ENCODE measurements at places on chromosomes 7 and 10.

- no peak for DNase-seq
These were observed 94.7 kb downstream of the ZNRF2 start for GRCh38 chr7:30379131-30379530.

GRCh38 chr7:85770332-85770731, 583.5 kb upstream of the SEMA3D start:
- no peak for DNase-seq

GRCh38 chr7:7829667-7830066, 111.3 kb upstream of the RPA3 start:
- no peak for DNase-seq

DNA sequence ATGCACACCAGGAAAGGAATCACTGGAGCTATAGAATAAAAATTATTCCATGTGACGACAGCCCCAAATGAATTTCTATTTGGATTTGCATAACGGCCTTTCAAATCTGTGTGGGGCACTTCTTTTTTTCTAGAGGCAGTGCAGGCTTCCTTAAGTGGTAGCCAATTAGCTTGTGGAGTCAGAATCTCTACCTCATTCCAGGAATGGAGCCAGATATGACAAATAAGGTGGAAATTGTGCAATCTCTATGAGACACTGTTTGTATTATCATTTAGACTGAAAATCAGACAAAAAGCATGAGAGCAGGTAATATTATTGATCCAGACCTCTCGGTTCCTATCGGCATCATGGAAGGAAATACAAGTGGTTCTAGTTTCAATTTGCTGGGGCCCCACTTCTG, 78.7 kb downstream of the BEND7 start:
- DNase-seq = no peak

- DNase-seq = no peak
These were observed 10.3 kb downstream of the ZNF775 start for GRCh38 chr7:150389532-150389816.

- no peak for DNase-seq
These were observed 109.6 kb upstream of the FAM3C start for GRCh38 chr7:121505540-121506182.

DNA sequence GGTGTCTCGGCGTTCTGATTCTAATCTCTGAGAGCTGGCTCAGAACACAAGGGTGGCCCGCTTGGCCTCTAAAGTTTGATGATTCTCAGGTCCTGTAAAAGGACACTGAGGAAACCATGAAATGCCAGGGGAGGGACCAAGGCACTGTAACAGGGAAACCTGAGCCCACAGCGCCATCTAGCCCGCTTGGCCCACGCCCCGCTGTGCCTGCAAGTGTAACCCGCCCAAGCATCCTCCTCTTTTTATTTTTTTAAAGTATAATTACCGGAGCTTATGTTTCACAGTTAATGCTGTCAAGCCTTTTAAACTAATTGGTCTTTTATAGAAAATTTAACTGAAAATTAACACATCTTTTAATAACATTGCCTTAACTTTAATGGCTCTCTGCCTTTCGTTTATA, 734.7 kb downstream of the KCNMA1 start:
- peak; percentile 31 for DNase-seq

GRCh38 chr10:112275512-112276245, 7.5 kb upstream of the TECTB start:
- no peak for DNase-seq

DNA sequence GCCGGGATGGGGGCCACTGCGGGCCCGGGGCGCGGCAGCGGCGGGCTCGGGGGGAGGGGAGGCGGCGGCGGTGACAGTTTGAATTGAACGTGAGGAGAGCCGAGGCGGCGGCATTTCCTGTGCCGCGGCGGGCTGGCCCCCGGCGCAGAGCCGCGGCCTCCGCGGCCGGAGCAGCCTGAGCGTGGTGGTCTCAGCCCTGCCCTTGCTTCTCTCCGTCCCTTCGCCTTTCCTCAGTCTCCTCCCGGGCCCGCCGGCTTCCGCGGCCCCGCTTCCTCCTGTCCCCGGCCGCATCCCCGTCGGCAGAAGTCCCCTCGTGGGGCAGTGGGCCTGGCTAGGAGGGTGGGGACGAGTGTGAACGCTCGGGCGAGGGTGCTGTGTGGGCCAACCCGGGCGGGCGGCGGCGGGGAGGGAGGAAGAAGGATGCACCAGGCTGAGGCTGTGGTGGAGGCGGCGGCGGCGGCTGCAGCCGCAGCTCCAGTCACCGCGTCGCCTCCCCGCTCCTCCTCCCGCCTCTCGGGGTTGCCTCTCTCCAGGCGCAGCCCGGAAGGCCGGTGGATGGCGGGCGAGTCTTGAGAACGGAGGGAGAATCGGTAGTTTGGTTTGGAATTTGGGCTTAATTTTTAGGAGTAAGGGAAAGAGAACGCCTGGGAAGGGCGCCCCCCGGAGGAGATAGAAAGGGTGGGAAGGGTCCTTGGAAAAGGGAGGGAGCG, 690 bp downstream of the SEPTIN7 start:
- peak; percentile 79 for DNase-seq

DNA sequence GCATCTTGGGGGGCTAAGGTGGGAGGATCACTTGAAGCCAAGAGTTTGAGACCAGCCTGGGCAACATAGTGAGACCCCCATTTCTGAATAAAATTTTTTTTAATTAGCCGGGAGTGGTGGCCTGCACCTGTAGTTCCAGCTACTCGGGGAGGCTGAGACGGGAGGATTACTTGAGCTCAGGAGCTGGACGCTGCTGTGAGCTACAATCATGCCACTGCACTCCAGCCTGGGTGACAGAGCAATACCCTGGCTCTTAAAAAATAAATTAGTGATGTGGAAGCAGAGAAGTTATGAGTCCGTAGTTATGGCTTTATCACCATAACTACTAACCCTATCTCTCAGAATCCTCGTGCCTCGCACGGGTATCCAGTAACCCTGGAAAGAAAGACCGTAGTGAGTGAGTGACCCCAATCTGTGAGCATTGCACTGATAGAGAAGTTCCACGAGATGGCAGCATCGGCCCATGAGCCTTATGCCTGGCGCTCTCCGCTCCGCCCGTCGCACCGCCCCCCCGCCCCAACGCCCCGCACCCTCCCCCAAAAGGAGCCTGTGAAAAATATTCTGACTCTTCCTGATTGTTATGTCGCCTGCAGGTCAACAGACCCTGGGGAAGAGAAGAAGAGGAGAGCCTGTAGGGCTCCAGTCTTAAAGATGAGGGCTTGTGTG, 4.9 kb upstream of the SLC29A3 start:
- peak; percentile 30 for DNase-seq

- DNase-seq = no peak
These were observed 1.2 kb upstream of the C10orf143 start for GRCh38 chr10:130111852-130112180.

GRCh38 chr7:37816922-37817590, 31.3 kb upstream of the NME8 start:
- peak; percentile 20 for DNase-seq

- DNase-seq = no peak
These were observed 182 bp downstream of the CCDC136 start for GRCh38 chr7:128791972-128792327.

GRCh38 chr10:93150289-93150688, 76.6 kb downstream of the CYP26A1 start:
- no peak for DNase-seq

- no peak for DNase-seq
These were observed 98.8 kb upstream of the BMPER start for GRCh38 chr7:33806298-33807154.

DNA sequence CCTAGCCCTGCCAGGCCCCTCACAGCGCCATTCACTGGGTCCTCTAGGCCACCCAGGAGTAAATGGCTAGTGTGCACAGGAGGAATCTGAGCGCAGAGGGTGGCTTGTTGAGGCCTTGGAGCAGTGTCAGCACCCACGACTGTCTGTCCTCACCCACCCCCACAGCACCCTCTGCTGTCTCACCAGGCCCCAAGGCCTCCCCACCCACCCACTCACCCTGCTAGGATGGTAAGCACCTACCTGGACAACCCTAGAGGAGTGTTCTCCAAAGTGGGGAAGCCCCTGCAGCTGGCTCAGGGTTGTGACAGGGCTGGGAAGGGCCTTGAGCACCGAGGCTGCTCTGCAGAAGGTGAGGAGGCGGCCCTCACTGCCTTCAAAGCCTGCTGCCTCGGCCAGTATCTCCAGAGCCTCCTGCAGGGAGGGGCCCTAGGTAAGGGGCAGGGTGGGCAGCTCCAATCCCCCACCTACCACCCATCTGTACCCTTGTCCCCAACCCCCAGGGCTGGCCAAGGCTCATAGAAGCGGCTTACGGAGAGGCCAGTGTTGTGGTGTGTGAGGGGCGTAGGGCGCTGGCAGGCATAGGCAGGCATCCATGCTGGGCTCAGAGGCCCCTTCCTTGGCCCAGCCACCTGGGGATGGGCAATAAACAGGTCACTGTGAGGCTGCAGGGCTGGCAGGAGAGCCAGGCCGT, 2.9 kb downstream of the POLM start:
- no peak for DNase-seq

- DNase-seq = no peak
These were observed 75.3 kb upstream of the CC2D2B start for GRCh38 chr10:95832216-95833041.

- DNase-seq = no peak
These were observed 54.2 kb upstream of the SVIL start for GRCh38 chr10:29689001-29689400.

DNA sequence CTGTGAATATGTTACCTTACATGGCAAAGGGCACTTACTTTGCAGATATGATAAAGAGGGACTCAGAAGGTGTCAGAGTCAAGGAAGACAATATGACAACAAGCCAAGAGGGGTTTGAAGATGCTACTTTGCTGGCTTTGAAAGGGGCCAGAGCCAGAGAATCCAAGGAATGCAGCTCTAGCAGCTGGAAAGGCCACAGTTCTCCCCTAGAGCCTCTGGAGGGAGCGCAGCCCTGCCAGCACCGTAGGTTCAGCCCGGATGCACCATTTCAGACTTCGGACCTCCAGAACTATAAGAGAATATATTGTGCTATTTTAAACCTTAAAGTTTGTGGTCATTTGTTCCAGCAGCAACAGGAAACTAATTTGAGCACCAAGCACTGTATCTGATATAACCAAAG, 32.9 kb upstream of the WDR11 start:
- DNase-seq = no peak

DNA sequence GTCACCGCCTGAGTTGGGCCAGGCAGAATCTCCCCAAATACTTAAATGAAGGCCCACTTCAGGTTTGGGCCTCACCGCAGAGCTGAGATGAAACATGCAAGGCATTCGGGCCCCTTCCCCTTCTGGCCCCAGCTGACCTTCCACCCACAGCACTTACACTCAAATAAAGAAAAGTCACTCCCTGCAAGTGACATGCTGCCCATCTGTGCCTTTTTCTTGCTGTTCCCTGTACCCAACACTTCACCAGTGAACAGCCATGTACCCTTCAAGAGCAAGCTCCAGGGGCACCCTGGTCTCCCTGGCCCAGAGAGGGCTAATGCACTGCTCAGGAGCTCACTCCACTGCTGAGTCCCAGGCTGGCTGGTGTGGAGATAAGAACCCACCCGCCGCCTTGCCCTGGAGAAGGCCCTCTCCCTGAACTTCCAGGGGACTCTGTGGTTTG, 40.7 kb downstream of the ZCCHC24 start:
- no peak for DNase-seq

All from NCI-H2171 treated with DMSO at 0.1 percent for 48 hours (cell line).